ENCODE measurements at places on chromosomes 3 and 15.

- no peak for DNase-seq
These were observed 588.4 kb downstream of the UNC13C start for GRCh38 chr15:54566654-54567053.

GRCh38 chr3:29976871-29977270 lies 629.5 kb upstream of the TGFBR2 start:
- DNase-seq = no peak

DNA sequence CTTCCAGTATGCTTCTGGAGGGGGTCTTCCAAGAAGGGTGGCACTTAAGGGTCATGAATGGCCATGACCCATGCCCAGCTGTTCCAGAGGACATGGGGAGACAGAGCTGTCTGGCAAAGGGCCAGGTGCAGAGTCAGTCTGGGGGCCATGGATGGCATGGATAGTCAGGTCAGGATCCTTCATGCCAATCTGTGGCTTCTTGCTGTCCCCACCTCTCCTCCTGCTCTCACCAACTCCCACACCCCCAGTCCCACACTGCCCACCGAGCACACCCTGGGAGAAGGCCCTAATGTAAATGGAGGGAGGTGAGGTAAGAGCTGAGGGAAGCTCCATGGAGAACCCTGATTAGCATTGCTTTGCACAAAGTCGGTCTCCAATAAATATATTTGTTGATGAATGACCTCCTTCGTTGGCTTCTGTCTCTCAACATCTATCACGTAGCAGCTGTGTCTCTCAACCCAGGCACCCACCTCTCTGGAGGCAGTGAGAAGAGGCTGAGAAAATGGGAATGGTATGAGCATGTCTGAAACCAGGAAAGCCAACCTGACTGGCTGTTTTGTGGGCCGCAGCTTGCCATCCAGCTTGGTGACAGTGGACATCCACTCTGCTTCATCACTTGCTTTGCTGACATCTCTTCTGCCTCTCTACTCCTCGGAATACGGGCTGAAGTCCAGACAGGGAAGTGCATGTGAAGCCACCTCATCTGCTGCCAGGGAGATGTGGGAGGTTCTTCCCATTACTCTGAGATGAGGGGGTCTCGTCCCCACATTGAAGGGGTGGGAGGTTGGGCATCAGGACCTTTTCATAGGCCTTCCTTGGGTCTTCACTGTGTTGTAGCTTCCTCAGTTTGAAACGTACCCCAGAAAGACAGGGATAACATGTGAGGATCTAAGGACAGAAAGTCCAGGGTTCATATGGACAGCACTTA lies 37.7 kb upstream of the RAB6B start:
- no peak for DNase-seq

DNA sequence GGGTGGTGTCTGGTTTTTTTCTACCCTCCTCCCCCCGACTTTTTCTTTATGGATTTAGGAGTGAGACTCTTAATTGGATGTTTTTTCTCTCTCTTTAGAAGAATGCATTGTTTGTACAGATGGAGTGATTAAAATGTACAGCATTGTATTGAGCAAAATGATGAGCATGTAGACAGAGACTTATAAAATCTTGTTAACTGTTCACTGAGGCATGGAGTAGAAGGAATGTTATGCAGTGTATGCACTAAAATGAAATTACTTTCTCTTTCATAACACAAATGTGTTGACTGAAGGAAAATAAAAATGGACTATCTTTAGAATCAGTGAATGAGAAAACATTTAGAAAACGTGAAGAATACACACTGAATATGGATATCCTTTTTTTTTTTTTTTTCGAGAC lies 39.8 kb downstream of the ZFAND6 start:
- DNase-seq = no peak

DNA sequence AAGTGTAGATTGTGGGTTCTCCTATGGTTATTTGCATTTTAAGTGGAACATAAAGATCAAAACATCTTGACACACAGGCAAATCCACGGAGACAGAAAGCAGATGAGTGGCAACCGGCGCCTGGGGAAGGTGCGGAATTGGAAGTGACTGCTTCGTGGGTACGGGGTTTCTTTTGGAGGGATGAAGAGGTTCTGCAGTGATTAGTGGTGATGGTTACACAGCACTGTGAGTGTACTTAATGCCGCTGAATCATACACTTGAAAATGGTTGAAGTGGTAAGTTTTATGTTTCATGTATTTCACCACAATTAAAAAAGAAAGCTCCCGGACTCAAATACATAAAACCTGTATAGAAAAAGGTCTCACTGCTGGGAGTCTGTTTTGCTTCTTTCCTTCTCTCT lies 18.5 kb upstream of the VPS33B start:
- DNase-seq = no peak

- DNase-seq = no peak
These were observed 160.1 kb downstream of the OR4M2 start for GRCh38 chr15:22240403-22240802.

DNA sequence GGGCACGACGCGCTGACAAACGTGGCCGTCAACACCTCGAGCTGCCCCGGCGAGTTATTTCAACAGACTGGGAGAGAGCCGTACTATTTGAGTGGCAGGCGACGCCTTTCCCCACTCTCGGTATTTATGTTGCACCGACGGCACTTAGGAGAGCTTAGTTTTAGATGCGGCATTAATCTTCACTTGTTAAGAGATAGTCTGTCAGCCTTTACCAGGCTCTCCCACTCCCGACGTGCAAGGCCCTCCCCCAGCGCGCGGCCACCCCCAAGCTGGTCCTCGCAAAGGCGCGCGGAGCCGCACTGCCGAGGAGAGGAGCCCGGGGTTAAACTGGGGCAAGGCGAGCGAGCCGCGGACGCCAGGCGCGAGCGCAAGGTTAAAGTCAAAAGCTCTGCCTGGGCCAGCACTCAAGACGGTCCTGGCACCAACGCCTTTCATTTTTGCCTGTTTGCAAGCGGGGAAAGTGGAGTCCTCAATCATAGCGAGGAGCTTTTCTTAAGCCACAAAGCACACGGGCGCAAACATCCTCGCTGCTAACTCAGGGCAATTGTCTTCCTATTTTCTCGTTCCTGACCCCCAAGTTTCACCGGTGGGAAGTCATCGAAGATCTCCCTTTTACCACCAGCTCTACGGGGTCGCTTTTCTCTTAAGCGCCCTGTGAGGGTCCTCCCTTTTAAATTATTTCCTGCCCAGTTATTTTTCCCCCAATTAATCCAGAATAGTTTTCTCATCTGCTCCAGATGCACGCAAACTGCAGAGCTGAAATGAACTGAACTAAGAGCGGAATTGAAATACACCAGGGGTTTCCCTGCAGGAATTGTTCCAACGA lies 86.6 kb downstream of the NR2F2 start:
- no peak for DNase-seq

DNA sequence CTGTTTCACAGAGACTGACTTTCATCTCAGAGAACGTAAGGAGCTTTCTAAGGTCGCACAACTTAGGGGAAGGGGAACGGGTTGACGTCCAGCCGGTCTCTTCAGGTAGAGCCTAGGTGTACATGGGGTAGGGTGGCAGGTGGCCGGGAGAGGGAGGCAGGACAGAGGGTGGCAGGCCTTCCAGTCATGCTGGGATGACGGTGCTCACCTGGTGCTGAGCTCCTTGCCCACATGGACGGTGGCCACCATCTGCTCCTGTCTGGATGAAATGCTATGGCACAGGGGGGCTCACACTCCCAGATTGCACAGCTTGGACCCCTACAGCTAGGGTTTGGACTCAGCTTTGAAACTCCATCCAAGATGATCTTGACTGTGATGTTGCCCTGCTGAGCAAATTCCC lies 144.5 kb downstream of the ATP10A start:
- DNase-seq = no peak

DNA sequence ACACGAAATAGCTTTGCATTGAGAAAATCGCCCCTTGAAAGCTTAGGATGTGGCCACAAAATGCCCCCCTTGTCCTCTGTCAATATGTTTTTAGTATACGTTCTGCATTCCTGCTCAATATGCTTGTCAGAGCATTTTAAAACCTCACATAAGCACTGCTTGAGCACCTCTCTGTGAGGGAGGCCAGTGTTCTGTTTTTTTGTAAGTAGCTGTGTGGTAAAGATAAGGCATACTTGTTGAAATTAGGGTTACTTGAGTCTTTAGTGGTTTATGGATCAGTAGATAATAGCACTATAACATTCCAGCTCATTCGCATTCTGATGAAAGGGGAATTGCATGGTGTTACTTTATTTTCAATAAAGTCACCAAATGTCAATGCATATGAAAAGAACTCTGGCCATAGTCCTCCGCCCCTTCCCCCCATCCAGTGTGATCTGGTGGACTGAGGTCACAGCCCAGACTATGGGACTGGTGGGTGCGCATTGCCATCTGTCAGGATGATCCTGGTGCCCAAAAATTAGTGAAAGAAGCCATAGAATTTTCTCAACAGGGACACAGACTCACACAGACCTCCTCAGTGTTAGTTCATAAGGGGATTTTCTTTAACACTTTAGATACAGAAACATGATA lies 33.1 kb downstream of the IL1RAP start:
- DNase-seq = no peak

DNA sequence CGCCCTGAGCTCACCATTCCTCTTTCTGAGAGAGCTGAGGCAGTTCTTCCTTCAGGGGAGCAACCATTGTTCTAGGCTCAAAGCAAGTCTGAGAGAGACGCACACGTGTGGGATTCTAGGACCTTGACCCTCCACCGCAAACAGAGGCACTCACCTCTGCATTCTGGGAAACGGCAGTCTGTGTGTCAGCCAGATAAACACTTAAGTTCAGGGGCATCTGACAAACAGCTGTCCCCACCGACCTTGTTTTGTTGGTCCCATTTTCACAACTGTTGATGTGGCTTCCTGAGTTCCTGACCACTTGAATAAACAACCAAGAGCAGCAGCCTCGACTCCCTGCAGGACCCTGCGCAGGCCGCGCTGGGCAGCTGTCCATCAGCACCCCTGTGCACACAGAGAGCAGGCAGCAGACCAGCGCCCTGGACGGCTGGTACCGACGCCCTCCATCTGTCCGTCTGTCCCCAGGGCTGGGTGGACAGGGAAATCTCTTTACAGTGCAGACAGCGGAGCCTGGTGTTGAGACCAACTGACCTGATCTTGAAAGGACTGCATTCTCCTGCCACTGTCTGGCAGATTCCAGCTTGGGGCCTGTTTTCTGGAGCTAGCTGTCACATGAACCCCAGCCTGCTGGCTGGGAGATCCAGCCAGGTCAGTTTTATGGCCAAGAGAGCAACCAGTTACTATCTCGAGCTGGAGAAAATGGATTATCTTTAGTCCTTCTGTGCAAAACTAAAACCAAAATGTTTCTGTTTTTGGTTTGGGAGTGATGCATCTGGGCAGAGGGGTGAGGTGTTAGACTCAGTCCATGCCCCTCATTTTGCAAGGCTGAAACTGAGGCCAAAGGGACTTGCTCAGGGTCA lies 64.2 kb downstream of the FAM43A start:
- no peak for DNase-seq

DNA sequence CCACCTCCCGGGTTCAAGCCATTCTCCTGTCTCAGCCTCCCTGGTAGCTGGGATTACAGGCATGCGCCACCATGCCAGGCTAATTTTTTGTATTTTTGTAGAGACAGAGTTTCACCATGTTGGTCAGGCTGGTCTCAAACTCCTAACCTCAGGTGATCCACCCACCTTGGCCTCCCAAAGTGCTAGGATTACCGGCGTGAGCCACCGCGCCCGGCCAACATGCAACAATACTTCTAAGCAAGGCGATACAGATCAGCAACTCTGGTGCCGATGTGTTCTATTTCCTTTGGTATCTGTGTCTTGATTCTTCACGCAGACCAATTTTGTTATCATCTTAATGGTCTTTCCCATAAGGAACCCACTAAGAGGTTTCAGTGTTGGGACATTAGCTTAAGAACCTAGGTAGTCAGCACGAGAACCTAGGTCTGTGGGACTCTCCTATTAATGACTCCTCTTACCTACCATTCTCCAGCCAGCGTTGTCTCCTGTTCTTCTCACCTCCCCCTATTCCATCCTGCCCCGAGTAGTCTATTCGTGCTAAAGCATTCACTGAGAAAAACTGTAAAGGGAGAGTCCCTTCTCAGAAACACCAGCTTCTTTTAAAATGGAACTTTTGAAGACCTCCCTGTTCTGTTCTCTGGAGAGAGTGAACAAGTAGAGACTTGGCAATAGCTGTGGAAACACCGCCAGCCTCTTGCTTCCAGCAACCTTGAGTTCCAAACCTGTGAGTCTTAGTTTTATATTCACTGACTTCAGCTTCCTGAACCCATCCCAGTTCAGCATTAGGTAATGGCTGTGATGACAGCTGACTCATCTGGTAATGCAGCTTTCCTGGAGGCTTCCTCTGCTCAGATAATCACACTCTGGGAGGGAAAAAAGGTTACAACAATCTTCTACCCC lies 61.2 kb downstream of the TSC22D2 start:
- DNase-seq = no peak

- DNase-seq = no peak
These were observed 1173.1 kb downstream of the NSUN3 start for GRCh38 chr3:95235916-95236315.

DNA sequence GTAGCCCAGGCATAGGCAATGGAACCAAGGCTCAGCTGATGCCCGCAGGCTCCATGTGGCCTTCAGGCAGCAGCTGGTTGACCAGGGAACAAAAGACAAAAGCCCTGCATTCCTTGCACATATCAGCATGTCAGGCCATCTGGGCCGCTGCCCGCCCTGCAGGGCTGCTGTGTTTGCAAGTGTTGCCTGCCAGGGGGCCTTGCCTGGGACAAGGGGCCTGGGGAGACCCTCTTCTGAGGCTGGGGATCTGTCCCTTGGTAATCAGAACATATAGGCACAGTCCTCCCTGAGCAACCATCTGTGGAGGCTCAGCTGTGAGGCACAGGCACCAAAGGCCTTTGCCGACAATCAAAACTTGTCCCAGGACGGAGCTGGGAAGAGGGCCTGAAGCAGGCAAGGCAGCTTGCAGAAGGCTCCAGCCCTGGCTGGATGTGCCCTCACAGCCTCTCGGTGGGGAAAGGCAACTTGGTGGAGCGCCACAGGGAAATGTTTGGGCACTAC lies 138.2 kb downstream of the TPRA1 start:
- no peak for DNase-seq

DNA sequence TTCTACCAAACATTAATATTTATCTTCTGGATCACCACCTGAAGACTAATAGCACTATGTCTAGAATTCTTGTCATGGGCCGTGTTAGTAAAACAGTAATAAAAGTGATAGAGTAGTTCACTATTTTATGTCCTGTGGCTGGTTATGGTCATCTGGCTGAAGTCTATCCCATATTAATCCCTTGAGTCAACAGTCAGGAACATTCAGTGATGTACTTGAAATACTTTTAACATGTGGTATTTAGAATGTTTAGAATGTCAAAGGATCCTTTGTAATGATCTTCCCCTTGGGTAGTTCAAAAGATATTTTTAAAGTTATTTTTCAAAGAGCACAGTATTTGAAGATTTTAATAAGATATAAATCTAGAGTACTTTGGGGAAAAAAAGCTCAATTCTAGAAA lies 117.0 kb downstream of the MBNL1 start:
- DNase-seq = no peak
